ENCODE measurements at places on chromosomes 7 and 10. TPM values are rescaled to one million over a fixed set of nuclear protein-coding genes. Genes with fewer than 3 reads are reported as not detected.

- H3K4me3 ChIP-seq, result no peak overlapping the region
- no peak for DNase-seq
- H3K27me3 ChIP-seq, result no peaks in the 10 kb centered on the region
Observed at GRCh38 chr7:44162179-44162578, 21.0 kb upstream of the MYL7 start.

DLX5 gene
- total RNA-seq, result 0.22 TPM

- no peaks in the 10 kb centered on the region for H3K27me3 ChIP-seq
- no peaks in the 10 kb centered on the region for H3K4me1 ChIP-seq
- no peak overlapping the region for H3K27ac ChIP-seq
- H3K4me3 ChIP-seq, result no peak overlapping the region
- no peaks in the 10 kb centered on the region for H3K36me3 ChIP-seq
Observed at GRCh38 chr7:132084776-132085388, 491.4 kb downstream of the PLXNA4 start.

DNA sequence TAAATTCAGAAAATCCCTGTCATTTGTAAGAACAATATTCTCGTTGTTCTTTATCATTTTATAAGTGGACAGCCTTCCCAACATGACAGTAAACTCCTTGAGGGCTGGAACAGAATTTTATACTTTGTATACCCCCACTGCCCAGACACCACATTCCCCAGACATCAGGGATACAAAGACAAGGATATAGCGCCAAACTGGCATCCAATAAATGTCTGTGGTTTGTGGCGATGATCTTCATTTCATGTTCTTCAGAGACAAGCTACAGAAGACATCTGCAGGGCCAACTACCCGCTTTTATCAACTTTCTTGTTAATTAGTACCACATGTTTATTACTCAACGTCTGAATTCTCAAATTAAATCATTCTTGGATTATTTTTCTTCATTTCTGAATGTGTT, 155.9 kb downstream of the ATE1 start:
- no peak overlapping the region for H3K4me3 ChIP-seq
- peaks cover 13% of the 10 kb centered on the region for H3K36me3 ChIP-seq
- no peaks in the 10 kb centered on the region for H3K27me3 ChIP-seq

ANKRD30A gene
- total RNA-seq, result not detected

GRCh38 chr7:48628793-48629349, 295.5 kb upstream of the CDC14C start:
- H3K4me1 ChIP-seq, result no peaks in the 10 kb centered on the region
- H3K27me3 ChIP-seq, result no peaks in the 10 kb centered on the region
- no peak overlapping the region for H3K27ac ChIP-seq
